ENCODE measurements at places on chromosomes 1 and 21.

DNA sequence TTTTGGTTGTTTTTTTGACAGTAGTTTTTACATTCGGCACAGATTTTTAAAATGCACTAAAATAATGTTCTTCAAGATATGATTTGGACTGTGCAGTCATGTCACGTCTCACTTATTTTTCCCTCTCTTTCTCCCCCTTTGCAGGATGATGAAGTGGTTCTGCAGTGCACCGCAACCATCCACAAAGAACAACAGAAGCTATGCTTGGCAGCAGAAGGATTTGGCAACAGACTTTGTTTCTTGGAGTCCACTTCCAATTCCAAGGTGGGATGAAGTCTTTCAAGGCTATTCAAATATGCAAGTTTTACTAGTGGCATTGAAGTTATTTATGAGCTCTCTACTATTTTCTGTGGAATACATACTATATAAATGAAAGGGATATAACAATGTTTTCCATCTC lies 228.4 kb downstream of the RYR2 start:
- DNase-seq = no peak

GRCh38 chr1:145951526-145951925 lies 6.3 kb downstream of the LIX1L start:
- DNase-seq = no peak

DNA sequence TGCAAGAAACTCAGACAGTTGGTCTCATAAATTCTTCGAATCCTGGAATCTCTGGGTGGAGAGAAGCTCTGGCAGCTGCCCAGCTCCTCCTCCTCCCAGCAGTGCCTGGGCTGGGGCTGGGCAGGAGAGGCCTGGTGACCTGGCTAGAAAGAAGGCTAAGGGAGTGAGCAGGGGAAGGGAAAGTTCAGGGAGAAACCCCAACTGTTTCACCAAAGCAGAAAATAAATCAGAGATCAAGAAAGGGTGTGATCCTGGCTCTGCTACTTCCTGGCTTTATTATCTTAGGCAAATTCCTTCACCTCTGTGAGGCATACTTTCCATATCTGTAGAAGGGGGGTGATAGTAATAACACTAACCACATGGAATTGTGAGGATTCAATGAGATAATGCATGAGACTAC lies 8.8 kb upstream of the COL16A1 start:
- peak; percentile 83 for DNase-seq

DNA sequence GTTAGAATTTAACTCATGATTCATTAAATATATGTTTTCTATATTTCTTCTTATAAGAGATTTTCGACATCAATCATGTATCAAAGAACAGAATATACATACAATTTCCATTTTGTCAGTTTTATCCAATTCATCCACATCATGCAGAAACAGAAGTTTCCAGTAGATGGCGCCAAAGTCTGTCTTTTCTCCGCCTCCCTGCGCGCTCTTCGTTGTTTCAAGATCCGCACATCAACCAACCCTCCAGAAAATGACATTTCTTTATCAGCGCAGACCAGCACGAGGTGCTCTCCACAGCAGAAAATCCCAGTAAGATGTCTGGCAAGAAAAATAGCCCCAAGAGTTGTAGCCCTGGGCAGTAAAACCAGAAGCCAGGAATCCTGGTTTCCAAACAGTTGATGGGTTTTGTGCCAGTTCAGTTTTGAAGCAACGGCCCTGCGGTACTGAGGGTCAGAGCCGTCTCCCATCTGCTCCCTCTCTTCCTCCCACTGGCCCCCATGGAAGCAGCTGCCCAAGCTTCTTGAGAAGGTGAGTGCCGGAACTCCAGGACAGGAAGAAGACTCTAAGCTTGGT lies 38.6 kb upstream of the GPR137B start:
- DNase-seq = peak; percentile 86
